Hematopoietic multipotent progenitor cell treated with erythropoietin and hydrocortisone succinate and interleukin-3 and kit ligand, for 8 days (in vitro differentiated cells): ENCODE measurements at places on chromosomes 1 and 21.

- DNase-seq = peak; percentile 99
Observed at GRCh38 chr1:42936309-42937078, 22.2 kb downstream of the SLC2A1 start.

DNA sequence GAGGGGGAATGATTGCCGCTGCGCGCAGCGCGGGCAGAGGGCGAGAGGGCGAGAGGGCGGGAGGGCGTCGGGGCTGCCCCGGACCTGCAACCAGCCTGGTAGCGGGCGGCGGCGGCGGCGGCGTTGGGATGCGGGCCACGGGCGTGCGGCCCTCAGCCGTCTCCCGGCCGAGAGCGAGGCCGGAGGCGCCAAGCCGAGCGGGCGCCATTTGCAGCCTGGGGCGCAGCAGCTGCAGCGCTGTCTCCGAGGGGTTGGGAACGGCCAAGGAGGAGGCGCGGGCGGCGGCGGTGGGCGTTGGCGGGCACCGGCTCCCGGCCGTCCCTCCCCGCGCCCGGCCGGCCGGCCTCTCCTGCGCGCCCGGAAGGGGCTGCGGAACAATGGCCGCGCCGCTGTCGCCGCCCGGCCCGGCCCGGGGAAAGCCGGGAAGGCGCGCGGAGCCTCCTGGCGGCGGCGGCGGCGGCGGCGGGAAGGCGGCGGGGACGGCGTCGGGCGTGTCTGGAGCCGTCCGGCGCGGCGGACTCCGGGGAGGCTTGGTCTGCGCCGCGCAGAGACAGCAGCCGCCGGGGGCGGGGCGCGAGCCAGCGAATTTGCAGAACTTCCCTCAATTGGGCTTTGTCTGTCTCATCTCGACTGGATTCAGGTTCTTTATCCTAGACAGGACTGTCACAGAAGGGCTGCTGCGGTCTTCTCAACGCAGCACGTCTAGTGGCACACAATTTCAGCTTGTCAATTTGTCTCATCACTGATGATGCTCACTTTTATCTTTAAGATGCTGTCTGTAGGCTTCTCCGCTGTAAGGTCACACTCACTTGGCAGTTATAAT lies 35.7 kb downstream of the ZBTB8B start:
- DNase-seq = peak; percentile 64

DNA sequence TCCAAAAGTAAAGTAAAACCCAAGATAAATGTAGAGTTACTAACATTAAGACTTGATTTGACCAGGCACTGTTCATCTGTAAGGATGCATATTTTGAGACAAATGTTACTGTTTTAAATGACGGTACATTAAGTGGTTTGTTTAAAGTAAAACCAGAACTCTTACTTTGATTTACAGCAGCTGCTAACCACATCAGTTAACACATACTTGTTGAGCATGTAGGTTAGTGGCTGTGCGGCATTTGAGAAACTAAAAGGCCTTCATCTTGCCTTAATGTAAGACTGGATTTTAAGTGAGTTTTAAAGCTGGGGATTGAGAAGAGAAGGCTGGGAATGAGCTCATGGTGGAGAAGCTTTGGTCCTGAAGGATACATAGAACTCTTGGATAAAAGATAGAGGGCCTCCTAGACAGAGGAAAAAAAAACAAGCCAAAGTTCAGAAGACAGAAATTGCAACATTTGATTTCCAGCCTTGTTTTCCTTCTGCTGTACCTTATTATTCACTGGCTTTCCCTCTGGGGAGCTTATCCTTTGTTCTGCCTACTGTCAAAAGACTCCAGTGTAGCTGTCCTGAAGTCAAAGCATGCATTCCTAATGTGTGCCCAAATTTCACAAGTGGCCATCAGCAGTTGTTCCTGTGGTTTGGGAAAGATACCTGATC lies 66.6 kb downstream of the MTR start:
- DNase-seq = no peak

DNA sequence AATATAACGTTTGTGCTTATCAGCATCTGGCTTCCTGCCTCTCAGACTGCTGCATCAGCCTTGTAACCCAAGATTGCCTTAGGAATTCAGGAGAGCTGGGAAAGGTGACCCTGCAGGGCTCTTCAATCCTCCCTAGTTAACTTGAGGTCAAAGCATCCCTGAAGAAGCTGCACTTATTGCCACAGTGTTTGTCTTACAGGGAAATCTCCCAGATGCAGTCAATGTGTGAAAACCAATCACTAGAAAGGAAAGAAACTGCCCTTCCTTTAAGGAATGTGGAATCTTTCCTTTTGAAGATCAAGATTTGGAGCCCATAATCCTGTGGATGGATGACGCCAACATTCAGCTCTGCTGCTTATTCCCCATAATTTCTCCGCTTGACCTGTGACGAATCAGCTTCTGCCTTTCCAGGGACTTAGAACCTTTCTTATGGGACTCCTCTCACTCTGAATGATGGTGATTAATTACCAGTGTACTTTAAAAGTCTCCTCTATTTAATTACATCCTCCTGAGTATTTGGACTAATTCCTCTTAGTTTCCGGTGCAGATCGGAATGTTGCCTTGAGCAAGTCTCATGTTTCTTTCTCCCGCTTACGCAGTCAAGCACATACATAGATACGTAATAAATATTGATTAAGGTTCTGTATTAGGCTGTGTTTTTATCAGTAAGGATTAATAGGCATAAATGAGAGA lies 14.4 kb downstream of the ADAMTS5 start:
- DNase-seq = no peak

DNA sequence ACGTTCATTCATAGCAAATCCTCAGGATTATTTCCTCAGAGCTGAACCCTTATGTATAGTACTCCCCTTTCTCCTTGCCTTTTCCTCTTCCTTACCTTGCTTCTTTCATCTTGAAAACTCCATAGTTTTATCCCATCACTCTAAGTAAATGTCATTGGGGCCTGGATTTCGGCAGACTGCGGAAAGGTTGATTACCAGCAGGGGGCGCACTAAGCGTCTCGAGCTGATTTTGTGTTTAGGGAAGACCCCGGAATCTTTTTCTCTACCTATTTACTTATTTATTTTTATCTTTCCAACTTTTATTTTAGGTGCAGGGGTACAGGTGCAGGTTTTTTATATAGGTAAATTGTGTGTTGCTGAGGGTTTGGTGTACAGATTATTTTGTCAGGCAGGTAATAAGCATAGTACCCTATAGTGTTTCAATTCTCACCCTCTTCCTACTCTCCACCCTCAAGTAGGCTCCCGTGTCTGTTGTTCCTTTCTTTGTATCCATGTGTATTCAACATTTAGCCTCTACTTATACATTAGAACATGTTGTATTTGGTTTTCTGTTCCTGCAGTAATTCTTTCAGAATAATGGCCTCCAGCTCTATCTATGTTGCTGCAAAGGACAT lies 11.4 kb upstream of the MTARC1 start:
- peak; percentile 46 for DNase-seq

DNA sequence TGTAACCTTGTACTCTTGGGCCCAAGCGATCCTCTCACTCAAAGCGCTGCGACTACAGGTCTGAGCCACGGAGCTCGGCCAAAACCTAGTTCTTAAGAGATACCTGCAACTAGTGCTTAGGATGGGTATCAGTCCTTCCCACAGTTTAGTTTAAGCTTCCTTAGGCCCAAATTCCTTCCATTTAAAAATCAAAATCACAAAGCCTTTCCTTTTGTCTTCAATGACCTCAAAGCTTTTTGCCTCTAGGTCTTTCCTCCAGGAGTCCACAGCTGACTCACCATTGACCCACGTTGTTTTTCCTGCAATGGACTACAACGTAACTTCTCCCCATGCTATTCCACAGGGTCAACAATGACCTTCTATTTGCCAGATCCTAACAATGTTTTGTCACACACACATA lies 64.0 kb downstream of the APP start:
- DNase-seq = no peak

- DNase-seq = no peak
Observed at GRCh38 chr1:75937034-75937433, 4.8 kb upstream of the ASB17 start.

- DNase-seq = peak; percentile 82
Observed at GRCh38 chr1:113783254-113784103, 24.2 kb upstream of the PHTF1 start.

GRCh38 chr1:196049407-196049806 lies 558.8 kb downstream of the KCNT2 start:
- DNase-seq = no peak

DNA sequence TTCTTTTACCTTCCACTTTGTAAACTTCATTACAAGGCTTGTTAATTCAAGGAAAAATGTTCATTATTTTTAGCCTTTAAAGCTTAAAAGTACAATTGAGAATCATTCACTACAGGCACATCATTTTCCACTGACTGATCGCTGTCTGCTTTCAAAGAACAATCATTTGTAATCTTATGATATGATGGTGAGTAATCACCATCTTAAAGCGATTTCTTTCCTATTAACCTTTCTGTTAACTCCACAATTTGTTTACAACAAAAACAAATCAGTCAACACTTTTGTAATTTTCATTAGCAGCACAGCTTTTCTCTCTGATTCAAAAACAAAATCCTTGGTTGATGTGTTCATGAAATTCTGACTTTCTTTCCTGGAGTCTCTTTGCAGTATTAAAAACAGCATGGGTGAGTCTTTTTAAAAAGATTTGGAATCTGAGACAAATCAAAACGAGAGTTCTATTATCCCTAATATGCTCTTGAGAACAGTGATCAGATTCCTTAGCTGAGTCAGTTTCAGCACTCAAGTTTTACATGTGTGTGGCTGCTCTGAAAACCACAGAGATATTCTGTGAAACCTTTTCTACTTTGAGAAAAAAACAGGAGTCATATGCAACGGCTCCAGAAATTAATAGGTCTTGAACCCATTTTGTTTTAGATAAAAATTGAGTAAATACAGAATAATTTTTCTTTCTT lies 145.8 kb upstream of the TMPRSS15 start:
- DNase-seq = no peak

GRCh38 chr1:11461531-11462137 lies 17.3 kb upstream of the DISP3 start:
- no peak for DNase-seq

DNA sequence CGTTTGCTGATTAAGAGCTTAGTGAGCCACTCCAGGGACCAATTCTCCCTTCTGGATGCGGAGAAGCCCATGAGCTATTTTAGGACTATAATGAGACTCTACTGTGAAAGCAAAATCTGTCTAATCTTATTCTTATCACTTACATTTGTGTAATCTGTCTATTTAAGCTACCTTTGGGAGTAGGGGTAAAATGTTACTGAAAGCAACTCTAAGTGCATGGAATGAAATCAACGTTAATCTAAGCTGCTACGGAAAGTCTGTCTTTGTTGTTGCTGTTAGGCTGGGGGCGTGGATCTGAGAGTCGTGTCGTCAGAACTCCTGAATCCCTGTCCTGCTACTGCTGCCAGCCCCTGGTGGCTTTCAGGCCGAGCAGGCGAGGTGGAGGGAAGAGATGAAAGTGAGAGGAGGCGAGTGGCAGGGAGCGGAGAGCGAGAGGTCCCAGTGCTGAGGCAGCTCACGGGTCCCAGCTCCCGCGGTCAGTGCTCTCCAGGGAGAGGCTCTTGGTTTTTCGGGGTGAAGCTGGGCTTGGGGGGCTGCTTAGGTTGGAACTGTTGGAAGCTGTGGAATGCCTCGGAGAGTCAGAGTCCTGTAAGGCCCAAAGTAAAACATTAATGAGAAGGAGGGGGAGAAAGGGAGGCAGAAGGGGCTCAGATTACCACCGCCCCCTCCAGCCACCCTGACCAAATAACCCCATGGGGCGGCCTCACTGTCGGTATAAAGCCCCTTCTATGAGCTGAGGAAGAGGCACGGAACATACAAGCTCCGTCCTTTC lies 53.9 kb downstream of the COQ8A start:
- no peak for DNase-seq

GRCh38 chr1:40423264-40423642 lies 27.0 kb upstream of the ZFP69B start:
- no peak for DNase-seq

DNA sequence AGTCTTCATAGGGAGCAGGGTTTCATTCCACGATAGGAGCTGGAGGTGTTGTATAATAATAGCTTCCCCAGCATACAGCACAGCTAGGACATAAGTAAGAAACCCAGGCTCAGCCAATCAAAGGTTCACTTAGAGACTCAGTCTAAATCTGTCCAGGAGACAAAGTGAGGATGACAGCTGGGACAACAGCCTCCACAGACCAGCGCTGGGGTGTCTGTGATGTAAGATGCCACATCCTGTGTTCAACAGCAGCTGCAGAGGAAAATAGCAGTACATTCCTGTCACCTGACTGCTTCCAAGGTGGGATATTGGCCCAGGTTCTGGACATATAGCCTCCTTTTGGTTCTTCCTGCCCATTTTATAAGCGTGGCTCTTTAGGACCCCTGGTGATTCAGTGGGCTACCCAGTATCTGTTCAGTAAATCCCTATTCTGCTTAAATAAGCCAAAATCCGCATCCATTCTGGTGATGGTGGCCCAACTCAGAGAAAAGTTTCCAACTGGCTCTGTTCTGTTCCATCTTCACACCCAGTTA lies 176.8 kb upstream of the SYT6 start:
- no peak for DNase-seq

DNA sequence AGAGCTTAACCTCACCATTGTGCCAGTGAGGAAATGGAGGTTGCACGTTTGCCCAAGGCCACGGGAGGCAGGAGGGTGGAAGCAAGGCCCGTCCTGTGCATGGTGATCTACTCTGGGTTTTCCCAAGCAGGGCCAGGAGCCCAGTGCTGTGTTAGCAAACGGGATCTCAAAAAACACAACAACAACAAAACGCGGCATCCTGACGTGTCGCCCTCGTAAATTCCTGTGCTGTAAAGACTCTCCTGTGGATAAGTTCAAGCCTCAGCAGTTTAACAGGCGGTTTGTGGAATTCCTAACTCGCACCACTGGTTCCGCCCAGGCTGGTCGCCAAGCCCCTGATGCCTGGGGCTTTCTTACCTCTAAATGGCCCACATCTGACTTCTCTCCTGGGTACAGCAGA lies 39.1 kb downstream of the TFF3 start:
- DNase-seq = no peak

DNA sequence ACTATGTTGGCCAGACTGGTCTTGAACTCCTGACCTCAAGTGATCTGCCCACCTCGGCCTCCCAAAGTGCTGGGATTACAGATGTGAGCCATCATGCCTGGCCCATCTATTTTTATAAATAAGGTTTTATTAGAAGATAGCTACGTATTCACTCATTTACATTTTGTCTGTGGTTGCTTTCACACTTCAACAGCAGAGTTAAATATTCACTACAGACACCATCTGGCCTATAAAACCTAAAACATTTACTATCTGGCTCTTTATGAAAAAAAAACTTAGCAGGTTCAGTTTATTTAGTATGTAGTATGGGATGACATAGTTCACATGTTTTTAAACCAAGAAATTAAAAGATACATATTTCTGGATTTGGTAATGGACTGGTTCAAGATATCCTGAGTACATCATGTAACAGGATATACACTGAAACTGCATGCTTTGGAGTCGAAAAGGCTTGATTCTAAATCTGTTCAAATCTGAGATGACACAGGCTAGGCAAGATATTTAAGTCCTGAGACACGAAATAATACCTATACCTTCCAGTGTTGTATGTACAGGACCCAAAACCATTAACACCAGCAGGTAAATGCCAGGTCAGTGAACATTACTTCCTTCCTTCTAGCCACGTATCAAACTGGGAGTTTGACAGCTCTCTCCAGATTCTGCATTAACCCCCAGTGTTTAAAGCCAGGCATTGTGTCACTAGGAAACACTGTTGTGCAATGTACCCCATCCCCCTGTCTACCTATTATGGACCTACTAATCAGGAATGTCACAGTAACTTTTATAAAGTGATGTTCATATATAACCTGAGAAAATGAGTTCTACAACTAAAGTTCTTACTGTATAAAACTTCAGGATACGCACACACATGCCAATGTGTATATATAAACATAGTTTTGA lies 54.3 kb upstream of the SDC3 start:
- DNase-seq = no peak
